NCI-H1930 (cell line): ENCODE measurements at places on chromosomes 6 and 20.

DNA sequence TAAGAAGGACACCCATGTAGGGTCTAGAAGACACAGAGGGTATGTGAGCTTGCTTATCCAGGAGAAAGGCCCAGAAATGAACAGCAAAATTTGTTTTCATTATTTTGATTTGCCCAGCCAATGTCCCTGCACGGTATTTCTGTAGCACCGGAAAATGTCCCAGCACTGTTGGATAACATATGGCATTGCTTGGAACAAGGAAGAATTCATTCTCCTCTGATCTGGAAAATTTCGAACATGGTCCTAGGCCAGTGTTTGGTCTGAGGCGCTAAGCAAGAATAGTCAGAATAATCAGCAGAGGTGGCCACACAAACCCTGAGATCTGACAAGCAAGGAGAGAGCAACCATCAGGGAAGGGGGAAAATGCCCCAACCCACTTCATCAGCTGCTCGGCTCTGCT, 26.6 kb downstream of the ROS1 start:
- no peak for DNase-seq

DNA sequence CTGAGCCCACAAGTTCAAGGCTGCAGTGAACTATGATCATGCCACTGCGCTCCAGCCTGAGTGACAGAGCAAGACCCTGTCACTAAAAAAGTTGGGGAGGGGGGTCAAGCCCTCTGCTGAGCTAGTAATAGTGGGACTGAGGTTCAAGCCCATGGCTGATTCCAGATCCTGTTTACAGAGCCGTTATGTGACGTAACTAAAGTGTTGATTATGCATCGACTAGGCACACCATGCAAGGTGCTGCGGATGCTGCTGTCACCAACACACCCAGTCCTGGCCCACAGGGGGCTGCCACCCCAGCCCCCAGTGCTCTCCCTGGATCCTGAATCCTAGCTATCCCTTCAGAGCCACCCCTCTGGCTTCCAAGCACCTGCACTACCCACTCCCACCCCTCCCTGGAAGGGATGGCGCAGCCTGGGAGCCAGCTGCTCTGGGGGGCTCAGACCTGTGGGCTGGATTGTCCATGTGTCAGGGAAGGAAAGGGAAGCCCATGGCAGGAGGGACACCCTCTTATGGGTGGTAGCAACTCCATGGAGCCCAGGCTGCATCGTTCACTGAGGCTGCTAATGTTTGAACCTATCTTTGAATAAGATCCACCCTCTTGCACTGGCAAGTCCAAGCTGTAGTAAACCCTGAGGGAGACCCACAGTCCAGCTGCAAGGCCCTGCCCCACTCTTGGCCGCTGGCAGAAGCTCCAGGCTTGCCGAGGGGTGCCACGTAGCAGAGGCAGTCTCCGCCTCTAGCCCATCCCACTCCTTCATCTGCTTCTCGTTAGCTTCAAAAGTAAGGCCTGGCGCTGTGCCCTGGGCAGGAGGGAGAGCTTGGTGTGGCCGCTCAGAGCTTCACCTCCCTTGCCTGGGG, 95.0 kb downstream of the SNX5 start:
- no peak for DNase-seq

DNA sequence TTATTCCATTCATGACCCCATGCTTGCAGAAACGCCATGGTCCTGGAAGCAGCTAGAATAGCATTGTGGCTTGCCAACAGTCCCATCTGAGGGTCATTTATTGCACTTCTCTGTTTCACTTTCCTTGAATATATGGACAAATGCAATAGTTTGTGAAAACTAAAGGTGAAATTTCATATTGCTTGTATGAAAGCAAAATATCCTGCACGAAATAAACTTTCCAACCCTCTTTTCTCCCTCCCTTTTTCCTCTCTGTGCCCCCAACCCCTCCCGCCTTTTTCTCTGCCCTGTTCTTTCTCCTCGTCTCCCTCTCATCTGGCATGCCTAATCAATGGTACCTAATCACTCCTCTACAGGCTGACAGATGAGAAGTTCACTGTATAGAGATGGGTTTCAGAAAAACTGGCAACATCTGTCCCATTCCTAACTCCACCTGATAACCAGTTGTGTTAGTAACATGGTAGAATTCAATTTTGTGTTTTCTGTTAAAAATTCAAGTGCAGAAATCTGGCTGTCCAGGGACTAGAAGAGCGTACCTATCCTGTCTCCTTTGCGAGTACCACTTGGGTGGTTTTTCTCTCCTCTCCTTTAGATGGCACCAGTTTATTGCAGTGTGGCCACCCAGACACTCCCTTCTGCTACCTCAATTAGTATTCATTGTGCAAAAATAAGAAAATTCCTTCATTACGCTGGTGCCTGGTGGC, 198.6 kb downstream of the FOXA2 start:
- peak; percentile 42 for DNase-seq

GRCh38 chr6:136549300-136550044, 750 bp downstream of the MAP7 start:
- no peak for DNase-seq

DNA sequence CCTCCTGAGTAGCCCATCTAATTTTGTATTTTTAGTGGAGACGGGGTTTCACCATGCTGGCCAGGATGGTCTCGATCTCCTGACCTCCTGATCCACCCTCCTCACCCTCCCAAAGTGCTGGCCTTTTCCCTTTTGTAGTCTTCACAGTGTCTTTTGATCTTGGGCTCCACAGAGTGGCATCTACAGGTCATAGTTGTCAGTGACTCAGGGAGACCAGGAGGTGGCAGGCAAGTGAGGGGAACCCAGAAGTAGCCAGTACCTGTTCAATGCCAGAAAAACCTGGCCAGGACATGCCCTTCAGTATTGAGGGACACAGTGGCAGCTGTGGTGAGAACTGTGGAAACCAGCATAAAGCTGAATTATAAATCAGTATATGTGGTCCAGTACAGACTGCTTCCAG, 19.6 kb downstream of the RPP21 start:
- no peak for DNase-seq

DNA sequence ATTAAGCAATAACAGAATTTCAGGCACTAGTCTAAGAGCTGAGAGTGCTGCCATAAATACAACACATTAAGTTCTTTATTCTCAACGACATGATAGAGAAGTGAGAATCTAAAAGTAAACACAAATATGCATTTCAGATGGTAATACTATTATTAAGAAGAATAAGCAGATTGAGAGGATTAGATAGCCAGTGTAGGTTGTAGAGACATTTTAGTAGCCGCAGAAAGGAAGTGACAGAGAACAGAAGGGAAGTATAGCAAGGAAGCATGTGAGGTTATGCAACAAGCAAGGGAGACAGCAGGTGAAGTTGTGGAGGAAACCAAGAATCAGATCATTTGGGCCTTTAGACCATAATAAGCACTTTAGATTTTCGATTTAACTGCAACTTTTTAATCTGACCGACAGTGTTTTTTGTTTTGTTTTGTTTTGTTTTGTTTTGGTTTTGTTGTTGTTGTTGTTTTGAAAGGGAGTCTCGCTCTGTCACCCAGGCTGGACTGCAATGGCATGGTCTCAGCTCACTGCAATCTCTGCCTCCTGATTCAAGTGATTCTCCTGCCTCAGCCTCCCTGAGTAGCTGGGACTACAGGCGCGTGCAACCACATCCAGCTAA, 737.0 kb upstream of the ADGRB3 start:
- no peak for DNase-seq

- no peak for DNase-seq
Measured at GRCh38 chr6:87916446-87916845, 131.2 kb upstream of the SPACA1 start.

GRCh38 chr6:96468681-96469224, 52.9 kb upstream of the UFL1 start:
- no peak for DNase-seq

DNA sequence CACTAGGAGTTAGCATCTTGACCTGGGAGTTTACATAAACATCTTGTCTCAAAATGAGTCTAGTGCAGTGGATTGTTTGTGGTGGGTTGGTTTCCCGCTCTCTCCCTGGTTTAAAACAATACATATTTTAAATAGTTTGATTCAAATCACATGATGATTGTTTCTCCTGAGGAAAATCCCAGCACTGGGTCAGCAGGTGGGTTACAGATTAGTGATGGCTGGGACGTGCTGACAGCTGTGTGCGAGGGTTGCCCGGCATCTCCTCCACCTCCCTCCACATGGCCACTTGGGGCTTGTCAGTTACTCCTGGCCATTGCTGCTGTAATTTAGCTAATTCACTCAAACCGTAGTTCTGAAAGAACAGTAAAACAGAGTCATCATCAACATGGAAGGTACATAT, 306.4 kb upstream of the CITED2 start:
- DNase-seq, result peak; percentile 81

GRCh38 chr6:73285674-73286283, 22.8 kb upstream of the KHDC1 start:
- no peak for DNase-seq

DNA sequence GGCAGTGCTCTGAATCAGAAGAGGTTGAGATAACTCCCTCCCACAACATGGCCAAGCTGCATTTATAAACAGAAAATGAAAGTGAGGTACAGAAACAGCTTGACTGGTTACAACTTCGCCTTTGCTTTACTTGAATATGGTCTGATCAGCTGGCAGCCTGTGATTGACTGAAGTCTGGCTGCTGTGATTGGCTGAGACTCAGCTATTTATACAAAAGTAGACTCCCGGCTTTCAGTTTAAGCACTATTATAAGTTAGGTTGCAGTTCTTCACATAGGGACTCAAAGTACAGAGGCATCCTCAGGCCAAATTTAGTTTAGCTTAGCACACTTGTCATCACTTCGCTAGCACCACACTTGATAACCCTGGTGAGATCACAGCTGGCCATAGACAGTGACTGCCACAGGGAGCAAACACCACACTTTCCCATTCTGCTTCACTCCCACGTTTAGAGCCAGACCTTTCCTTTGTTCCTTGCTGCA, 362.6 kb downstream of the EPM2A start:
- no peak for DNase-seq

- DNase-seq, result no peak
Measured at GRCh38 chr6:127886603-127887002, 14.3 kb downstream of the THEMIS start.

DNA sequence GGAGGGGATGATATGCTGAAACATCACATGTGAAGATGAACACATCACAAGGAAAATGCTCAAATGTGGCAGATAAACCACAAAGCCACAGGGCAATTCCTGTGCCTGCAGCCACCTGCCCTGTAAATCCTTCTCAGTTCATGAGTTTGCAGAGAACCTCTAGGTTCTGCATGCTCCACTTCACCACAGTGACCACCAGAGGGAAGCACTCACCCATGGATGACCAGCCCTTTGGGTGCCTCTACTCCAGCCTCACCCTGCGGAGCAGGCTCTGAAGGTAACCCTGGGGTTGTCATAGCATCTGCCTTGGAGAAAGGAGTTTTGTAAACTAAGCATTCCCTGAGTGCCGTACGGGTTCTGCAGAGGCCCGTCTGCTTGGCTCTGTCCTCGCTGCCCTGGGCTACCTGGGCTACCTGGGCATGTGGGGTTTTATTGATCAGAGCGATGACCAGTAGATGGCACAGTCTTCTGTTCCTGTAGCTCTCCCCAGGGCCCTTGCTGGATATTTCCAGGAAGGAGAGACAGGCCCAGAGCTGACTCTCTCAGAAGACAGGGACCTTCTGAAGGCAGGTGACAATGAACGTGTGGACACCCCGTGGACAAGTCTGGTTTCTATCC, 31.7 kb upstream of the CST1 start:
- peak; percentile 48 for DNase-seq

- DNase-seq, result no peak
Measured at GRCh38 chr6:87257565-87257964, 64.8 kb upstream of the SMIM8 start.
